ENCODE measurements at places on chromosomes 12 and 14.

- no peak for DNase-seq
Measured at GRCh38 chr12:103833095-103833775, 7.8 kb downstream of the NT5DC3 start.

DNA sequence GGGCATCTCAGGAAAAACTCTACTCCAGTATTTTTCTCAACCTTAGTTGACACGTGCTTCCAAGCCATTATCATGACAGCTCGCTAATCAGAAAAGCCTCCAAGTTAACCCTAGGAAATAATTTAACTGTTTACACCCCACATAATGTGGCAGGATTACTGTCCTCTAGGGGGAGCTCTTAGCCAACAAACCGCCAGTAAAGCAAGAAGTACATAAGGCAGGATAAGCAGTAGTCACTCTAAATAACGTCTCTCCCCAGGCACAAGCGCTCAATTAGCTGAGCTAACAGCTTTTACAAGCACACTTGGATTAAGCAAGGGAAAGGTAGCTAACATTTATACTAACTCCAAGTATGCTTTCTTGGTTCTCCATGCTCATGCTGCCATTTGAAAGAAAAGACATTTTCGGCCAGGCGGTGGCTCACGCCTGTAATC, 22.8 kb downstream of the APOBEC1 start:
- DNase-seq = no peak

DNA sequence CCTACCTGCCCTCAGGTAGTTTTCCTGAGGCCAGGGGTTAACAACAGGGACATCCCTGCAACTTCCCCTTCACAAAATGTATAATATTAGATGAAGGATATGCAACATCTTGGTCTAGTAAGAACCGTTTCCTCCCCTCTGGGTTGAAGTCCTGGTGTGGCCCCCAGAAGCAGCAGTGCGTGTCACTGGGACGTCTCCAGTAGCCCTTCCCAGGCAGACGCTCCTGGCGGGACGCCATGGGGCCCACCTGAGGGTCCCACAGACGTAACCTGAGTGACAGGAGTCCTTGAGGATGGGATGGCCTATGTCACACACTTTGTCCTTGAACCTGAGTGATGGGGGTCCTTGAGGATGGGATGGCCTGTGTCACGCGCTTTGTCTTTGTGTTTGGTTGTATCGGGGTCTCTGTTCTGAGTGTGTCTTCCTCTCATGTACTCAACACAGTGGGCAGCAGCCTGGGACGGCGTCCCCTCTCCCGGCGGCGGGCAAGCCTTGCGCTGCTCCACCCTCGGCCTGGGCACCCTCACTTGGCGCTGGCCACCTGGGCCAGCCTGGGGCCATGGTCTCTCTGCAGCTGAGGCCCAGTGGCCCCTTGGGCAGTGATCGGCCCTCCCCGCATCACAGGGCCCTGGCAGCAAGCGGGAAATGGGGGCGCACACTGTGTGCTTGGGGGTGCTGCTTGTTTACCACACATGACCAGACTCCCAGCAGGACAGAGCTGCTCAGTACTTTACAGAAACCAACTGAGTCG, 14.3 kb upstream of the AMN start:
- no peak for DNase-seq

GRCh38 chr14:71595441-71595840, 336.8 kb upstream of the RGS6 start:
- no peak for DNase-seq

GRCh38 chr12:117035287-117035686, 63.9 kb downstream of the TESC start:
- no peak for DNase-seq

All from GM18507 (cell line).